ENCODE measurements at places on chromosomes 3 and 15.

DNA sequence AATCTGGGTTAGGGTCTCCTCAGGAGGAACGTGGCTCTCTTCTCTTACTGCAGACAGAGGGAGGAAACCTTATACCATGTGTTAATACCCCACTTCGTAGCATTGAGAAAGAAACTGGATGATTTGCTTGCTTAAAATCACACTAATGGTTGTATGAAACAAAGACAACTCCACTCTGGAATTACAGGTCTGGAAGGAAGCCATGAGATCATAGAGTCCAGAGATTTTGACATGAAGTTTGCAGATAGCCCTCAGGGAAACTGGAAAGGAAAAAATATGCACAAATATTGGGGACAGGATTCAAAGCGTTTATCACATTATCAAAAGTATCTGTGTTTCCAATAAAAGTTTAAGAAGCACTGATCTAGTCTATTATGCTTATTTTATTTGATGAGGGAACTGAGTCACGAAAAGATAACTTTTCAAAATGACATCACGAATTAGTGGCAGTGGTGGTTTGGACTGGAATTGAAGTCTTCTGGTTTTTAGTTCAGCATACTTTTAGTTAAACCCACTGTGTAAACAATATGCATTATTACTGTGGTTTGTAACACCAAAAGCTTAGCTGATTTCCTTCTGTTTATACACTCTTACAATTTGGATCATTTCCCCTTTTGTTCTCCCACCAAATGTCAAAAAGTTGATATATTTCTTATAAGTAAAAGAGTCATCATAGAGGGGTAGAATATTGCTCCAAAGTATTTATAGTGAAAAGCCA is 16.8 kb downstream of the FGF7 start:
- no peak for DNase-seq

- DNase-seq, result no peak
Observed at GRCh38 chr15:68819495-68820294, 1.0 kb downstream of the ANP32A start.

DNA sequence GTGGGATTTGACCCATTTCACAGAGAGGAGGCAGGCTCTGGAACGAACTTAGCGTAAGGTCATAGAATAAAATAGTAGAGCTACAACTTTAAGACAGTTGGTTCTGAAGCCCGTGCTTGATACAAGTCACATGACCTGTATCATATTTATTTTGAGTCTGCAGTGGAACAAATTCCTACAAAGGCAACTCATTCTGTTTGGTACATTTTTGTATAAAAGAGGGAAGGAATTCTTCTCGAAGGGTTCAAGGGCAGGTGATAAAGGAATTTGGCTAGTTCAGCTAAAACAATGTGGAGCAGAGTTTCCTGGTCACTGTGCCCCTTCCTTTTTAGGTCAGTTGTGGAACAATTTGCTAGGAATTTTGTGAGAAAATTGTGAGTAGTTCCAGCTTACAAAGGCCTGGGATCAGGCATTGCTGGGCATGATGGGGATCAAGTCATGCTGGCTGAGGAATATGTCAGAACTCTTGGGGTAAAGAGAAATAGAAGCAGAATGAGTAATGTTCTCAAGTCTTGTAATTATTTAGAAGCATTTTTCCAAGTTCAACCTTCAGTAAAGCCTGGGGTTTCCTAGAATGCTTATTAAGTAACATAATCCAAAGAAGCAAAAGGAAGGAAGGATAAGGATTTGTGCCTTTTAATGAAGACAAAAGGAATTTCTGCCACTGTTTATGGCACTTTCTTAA is 19.1 kb downstream of the USP3 start:
- no peak for DNase-seq

DNA sequence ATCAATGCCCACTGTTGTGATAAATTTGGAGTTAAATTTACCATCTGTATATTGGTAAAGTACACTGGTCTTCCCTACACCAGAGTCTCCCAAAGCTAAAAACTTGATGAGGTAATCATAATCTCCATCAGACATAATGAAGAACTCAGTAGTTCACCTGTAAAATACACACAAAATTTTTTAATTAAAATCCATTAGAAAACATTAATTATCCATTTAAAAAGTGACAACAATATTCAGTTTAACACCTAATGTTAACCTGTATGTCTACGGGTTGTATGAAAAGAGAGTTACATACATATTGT is 38.0 kb upstream of the RSL24D1 start:
- no peak for DNase-seq

- DNase-seq, result no peak
Observed at GRCh38 chr3:171955598-171955997, 83.8 kb upstream of the FNDC3B start.

Data from stimulated activated CD8-positive, alpha-beta memory T cell treated with anti-CD3 and anti-CD28 coated beads, Interleukin-2, amount 100 ng/mL, for 48 hours (primary cell).